ENCODE measurements at places on chromosomes 4 and X.

- no peak for ATAC-seq
Observed at GRCh38 chr4:175469514-175469913, 342.6 kb downstream of the GPM6A start.

DNA sequence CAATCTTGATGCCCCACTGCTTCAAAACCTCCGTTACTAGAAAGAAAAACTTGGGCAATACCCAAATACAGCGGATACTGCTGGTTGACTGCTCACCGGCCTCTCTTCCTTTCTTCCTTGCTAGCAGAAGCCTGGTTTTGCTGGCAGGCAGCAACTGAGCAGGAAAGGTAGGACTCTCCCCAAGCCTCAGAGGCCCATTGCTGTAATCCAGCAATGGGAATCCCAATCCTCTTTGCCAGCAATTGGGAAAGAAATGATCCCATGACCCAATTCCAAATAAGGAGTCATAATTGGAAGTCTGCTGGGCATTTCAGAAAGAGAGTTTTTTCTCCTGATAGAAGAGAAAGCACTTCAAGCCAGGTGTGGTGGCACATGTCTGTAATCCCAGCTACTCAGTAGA, 394.5 kb downstream of the BCOR start:
- no peak for ATAC-seq

DNA sequence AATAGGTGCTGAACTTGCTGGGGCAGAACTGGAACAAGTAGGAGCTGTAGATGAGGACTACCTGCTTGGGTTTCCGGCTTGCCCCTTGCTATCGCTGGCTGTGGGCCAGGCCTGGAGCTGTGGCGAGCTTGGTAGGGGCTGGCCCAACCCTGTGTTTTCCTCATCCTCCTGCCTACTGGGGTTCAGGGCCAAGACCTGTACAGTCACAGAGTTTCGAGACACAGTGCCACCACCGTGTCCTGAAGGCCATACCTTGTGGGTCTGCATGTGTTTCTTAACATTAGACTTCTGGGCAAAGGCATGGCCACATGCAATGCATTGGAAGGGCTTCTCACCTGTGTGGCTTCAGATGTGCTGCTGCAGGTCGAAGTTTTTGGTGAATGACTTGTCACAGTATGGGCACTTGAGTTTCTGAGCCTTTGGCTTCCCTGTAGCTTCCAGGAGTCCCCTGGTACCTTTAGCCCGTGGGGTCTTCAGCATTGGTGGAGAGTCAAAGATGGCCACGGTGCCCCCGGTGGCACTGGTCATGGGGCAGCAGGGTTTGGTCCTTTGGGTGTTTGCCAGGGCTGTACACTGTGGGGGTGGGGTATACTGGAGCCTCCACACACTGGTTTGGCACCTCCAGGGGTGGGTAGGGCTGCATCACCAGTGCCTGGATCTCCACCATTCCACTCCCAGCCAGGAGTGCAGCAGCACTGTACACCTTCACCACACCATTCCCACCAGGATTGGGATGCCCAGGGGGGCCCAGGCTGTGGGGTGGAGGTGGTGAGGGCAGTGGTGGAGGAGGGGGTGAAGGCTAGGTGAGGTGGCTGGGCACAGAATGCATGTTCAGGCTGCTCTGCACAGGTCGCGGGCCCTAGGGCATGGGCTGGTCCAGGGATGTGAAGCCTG, 52.1 kb downstream of the CFAP299 start:
- ATAC-seq: peak; percentile 22

DNA sequence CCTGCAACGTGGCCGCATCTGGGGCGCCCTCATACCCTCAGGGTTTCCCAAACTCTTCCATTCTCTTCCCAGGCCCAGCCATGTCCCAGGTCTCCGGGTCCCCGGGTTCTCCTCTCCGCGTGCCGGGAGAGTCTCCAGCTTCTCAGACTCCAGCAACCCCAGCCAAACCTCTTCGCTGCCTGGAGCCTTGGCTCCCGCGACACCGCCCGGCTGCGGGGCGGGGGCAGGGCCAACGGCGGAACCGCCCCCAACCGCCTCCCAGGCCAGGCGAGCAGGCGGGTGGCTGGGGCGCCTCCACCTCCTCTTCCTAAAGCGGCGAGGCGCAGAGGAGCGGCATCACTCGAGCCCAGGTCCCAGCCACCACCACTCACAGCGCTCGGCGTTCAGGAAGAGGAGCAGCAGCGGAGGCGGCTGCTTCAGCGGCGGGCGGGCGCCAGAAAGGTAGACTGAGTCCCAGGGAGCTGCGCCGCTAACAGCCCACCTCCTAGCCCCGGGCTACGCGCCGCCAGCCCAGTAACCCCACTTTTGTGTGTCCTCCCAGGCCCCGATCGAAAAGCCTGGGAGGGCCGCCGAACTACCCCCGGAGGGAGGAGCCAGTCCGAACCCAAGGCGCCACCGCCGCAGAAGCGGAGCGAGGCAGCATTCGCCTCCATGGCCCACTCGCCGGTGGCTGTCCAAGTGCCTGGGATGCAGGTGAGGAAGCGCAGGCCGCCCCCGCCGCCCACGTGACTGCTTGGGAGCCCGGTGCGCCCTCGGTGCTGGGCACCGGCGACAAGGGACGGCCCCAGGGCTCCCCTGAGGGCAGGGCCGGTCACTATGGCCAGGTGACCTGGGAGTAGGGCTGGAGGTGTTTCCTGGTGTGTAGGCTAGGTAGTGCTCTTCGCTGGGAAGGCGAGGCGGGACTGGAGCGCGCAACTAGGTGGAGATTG, at the start of gene STK26:
Gene STK26 (plus strand): TSS at position 336 of the 929 bp plus-strand sequence. CDS start 316 bp downstream, at position 652.
- ATAC-seq: peak; percentile 93

- no peak for ATAC-seq
Observed at GRCh38 chr4:147418226-147418625, 62.7 kb upstream of the EDNRA start.
